NCI-H187 treated with DMSO at 0.1 percent for 48 hours (cell line): ENCODE measurements at places on chromosomes 5 and 9.

GRCh38 chr5:59683311-59683710 lies 210.2 kb downstream of the PDE4D start:
- DNase-seq, result no peak

DNA sequence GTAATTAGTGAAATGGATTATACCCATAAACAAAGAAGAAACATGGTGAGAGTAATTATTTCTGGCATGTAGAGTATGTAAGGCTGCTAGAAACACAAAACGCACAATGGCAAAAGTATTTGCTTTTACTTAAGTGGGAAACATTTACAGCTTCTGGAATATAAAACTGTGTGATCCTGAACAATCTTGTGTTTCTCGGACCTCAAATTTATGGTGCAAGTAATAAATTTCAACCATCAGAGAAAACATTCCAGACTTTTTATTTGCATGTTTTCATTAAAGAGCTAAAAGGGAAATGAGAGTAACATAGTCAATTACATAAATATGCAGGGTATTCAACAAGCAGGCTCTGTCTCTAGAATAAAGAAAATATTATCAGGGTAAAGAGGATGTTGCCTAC lies 17.2 kb upstream of the PRR16 start:
- DNase-seq, result no peak

GRCh38 chr5:155767470-155767869 lies 559.5 kb upstream of the SGCD start:
- no peak for DNase-seq

- DNase-seq, result no peak
Observed at GRCh38 chr9:8365029-8365428, 565.5 kb upstream of the DMAC1 start.

DNA sequence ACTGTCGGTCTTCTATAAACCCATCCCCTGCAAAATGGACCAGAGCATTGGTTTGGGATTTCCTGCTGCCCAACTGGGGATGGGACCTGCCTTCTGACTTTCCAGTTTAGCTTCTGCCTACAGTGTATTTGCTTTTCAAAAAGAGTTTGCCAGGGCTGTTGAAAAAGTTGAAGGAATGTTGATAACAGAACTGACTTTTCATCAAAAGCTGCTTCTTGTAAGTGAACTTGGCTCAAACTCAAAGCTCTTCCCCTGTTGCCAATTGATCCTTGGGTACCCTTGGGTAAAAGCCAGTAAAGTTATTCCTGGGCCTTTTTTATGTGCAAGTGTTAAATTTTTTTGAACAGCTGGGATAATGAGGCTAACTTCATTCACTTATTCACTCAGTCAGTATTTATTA lies 142.9 kb upstream of the SLC30A5 start:
- no peak for DNase-seq
